ENCODE measurements at places on chromosomes 4 and X.

DNA sequence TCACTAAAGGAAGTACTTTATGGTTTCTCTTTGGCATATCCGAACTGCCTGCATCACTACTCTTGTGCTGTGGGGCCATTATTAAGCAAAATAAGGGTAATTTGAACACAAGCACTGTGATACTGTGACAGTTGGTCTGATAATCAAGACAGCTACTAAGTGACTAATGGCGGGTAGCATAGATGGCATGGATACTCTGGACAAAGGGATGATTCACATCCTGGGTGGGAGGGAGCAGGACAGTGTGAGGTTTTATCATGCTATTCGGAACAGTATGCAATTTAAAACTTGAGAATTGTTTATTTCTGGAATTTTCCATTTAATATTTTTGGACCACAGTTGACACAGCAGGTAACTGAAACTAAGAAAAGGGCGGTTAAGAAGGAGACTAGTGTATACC lies 52.6 kb upstream of the CITED1 start:
- H3K27me3 ChIP-seq, result no peaks in the 10 kb centered on the region
- no peak overlapping the region for H3K27ac ChIP-seq
- H3K4me3 ChIP-seq, result no peak overlapping the region
- no peak for DNase-seq
- H3K4me1 ChIP-seq, result no peaks in the 10 kb centered on the region

DNA sequence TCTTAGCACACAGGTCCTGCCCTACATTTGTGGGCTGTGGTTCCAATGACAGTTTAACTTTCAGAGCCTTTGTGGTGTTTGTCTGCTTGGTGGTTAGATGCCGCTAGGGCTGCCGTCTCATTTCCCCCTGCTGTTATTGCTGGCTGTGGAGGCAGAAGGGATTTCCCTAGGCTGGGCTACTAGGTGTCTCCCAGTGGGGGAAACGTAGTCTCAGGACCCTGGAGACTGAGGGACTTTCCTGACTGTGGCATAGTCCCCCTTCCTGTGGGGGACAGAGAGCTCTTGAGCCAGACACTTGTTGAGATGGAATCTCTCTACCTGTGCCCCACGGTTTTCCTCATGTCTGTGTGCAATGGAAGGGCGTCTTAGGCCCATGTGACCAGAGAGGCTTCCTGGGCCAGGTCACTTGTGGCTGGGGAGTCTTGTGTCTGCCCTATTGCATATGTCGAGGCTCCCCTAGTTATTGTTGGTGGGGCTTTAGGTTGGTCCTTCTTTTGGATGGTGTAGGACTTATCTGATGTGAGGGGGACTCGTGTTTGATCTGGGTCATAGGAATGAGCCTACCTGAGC lies 68.2 kb downstream of the ARHGAP10 start:
- H3K27ac ChIP-seq, result no peak overlapping the region
- H3K4me1 ChIP-seq, result peaks cover 3% of the 10 kb centered on the region
- H3K4me3 ChIP-seq, result no peak overlapping the region
- no peaks in the 10 kb centered on the region for H3K36me3 ChIP-seq
- DNase-seq, result no peak
- H3K27me3 ChIP-seq, result no peaks in the 10 kb centered on the region

- no peak overlapping the region for H3K27ac ChIP-seq
- peaks cover 10% of the 10 kb centered on the region for H3K36me3 ChIP-seq
- H3K4me3 ChIP-seq, result no peak overlapping the region
- no peak for DNase-seq
- no peaks in the 10 kb centered on the region for H3K4me1 ChIP-seq
Observed at GRCh38 chrX:10471418-10471817, 149.0 kb downstream of the MID1 start.

DNA sequence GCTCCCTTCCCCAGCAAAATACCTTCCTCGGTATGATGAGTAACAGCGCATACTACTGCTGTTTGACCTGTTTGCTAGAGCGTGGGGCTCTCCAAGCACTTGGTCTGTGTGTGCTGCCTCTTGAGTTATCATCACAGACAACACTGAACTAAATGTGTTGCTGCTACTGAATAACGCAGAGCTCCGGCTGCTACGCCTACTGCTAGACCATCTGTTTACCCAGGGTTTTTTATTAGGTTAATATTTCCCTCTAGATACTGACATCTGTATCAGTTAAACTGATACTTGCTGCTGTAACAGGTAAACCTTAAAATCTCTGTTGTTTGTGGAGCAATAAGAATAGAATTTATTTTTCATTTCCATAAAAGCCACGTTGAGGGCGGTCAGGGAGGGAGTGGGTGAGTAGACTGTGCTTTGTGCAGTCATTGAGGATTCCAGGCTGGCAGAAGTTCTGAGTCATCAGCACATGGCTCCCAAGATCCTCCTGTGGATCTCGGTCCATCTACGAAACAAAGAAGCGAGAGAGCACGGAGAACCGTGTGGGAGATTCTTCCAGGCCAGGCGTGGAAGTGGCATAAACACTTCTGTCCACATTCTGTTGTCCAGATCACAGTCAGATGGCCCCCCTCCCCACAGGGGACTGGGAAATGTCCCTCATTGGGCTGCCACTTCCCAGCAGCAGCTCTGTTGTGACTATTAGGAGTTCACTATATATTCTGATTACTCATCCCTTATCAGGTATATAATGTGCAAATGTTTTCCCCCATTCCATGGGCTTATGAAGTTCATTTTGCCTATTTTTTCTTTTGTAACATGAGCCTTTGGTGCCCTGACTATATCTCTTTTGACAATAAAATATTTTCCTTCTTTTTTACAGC lies 14.1 kb downstream of the GRK4 start:
- H3K4me3 ChIP-seq, result no peak overlapping the region
- H3K27ac ChIP-seq, result no peak overlapping the region
- H3K36me3 ChIP-seq, result no peaks in the 10 kb centered on the region
- H3K27me3 ChIP-seq, result peaks cover 4% of the 10 kb centered on the region
- no peak for DNase-seq
- no peaks in the 10 kb centered on the region for H3K4me1 ChIP-seq

GRCh38 chr4:36004204-36004851 lies 240.0 kb downstream of the ARAP2 start:
- no peak overlapping the region for H3K4me3 ChIP-seq
- H3K36me3 ChIP-seq, result no peaks in the 10 kb centered on the region
- H3K27me3 ChIP-seq, result no peaks in the 10 kb centered on the region
- H3K27ac ChIP-seq, result no peak overlapping the region
- H3K4me1 ChIP-seq, result no peaks in the 10 kb centered on the region

GRCh38 chrX:108090491-108091263 lies 665 bp downstream of the PSMD10 start:
- H3K36me3 ChIP-seq, result peaks cover 10% of the 10 kb centered on the region
- peak overlapping the region; percentile 73 for H3K4me3 ChIP-seq
- peak; percentile 45 for DNase-seq
- peak overlapping the region; percentile 85 for H3K27ac ChIP-seq

DNA sequence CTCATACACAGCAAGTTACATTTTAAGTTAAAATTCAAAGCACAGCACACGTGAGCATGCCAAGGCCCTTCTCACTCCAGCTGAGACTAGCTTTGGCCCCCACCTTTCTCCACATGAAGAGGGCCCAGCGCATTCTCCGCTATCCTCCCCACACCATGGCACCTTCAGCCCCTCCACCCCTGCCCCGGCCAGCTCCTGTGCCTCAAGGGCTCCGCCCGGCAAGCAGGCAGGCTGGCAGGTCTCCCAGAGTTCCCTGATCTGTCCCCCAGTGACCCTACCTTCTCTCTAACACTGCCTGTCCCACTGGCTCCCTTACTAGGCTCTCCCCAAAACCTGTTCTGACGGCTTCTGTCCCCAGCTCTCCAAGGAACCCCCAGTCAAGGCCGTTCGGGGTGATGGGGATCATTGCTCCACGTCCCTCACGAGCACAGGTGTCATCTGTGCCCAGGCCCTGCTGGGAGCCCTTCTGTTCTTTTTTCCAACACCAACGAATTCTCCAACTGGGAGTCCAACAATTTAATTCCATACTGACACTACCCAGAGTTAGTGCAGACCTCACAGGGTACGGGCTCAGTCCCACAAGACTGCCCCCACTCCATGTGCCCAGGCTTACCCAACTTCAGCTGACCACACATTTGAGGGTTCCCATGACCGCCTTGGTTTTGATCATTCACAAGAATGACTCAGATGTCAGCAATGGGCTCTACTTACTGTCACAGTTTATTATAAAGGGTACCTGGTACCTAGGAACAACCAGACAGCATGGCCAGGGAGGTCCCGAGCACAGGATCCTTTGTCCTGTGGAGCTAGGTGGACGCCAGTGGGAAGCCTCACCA lies 4.2 kb downstream of the LETM1 start:
- no peak for DNase-seq
- H3K27me3 ChIP-seq, result no peaks in the 10 kb centered on the region
- H3K4me3 ChIP-seq, result no peak overlapping the region
- peaks cover 15% of the 10 kb centered on the region for H3K4me1 ChIP-seq
- H3K27ac ChIP-seq, result no peak overlapping the region
- peaks cover 3% of the 10 kb centered on the region for H3K36me3 ChIP-seq

DNA sequence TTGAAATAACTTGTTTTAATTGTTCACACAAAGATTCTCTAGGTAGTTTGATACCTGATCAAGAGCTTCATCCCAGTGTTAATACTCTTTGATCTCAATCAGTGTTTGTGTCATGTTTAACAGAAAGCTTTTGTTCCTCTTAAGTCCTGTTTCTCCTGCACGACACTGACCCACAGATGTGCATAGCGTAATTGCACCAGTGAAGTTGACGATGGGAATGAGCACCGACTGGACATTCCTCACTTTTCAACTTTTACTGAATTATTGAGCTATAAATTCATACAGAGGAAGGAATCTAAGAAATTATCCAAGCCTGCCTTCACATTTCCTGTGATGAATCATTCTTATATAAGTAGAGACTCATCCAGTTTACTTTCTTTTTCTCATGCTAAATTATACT lies 878.7 kb upstream of the TENM3 start:
- no peaks in the 10 kb centered on the region for H3K4me1 ChIP-seq
- H3K27me3 ChIP-seq, result no peaks in the 10 kb centered on the region
- no peak for DNase-seq
- no peak overlapping the region for H3K4me3 ChIP-seq
- H3K36me3 ChIP-seq, result no peaks in the 10 kb centered on the region
- no peak overlapping the region for H3K27ac ChIP-seq

- no peaks in the 10 kb centered on the region for H3K36me3 ChIP-seq
- H3K4me3 ChIP-seq, result no peak overlapping the region
- H3K4me1 ChIP-seq, result no peaks in the 10 kb centered on the region
- no peaks in the 10 kb centered on the region for H3K27me3 ChIP-seq
Observed at GRCh38 chr4:77856152-77856551, 6.5 kb upstream of the MRPL1 start.

DNA sequence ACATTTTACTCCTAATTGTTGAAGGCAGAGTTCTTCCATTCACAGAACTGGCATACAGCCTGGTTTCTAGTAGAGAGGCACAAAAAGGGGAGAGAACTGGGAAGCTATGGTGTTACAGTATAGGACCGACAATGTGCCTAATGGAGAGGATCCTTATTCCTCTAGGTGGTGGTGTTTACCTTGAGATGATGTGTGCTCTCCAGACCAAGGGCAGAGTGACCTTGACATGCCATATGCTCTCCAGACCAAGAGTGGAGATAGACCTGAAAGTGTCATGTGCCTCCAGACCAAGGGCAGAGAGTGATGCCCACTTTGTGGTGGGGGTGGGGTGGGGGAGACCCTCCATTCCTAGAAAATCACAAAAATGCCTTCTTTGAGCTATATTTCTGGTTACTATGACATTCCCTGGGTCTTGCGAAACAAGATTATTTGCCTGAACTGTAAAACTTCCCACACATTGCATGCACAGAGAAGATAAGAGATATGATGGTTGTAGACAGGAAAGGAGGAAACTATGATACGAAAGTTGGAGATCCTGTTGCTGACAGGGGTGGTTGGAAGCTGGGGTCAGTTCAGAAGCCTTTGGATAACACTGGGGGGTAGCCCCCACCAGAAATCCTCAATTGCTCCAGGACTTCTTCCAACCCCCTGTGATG lies 119.7 kb downstream of the TEX13C start:
- no peaks in the 10 kb centered on the region for H3K27me3 ChIP-seq
- H3K36me3 ChIP-seq, result no peaks in the 10 kb centered on the region
- no peak overlapping the region for H3K4me3 ChIP-seq
- no peak overlapping the region for H3K27ac ChIP-seq

DNA sequence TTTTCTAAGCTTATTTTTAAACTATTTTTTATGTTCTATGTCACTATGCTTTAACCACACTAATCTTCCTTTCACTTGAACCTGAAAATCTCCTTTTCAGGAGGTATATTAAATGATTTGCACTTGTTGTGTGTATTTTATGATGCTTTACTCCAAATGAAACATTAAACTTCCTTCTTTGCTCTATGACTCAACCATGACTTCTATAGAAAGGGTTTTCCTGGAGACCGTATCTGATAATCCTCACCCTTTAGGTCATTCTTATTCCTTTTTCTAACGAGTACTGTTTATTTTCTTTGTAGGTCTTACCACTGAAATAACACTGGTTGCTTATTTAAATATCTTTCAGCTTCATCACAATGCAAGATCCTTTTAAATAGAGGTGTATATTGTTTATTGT lies 1163.2 kb downstream of the PCDH18 start:
- H3K27ac ChIP-seq, result no peak overlapping the region
- H3K4me1 ChIP-seq, result no peaks in the 10 kb centered on the region
- no peaks in the 10 kb centered on the region for H3K36me3 ChIP-seq
- H3K27me3 ChIP-seq, result no peaks in the 10 kb centered on the region

GRCh38 chr4:120680647-120681228 lies 241.8 kb downstream of the PRDM5 start:
- no peak overlapping the region for H3K27ac ChIP-seq
- H3K27me3 ChIP-seq, result no peaks in the 10 kb centered on the region
- H3K4me3 ChIP-seq, result no peak overlapping the region
- no peak for DNase-seq
- H3K4me1 ChIP-seq, result no peaks in the 10 kb centered on the region

DNA sequence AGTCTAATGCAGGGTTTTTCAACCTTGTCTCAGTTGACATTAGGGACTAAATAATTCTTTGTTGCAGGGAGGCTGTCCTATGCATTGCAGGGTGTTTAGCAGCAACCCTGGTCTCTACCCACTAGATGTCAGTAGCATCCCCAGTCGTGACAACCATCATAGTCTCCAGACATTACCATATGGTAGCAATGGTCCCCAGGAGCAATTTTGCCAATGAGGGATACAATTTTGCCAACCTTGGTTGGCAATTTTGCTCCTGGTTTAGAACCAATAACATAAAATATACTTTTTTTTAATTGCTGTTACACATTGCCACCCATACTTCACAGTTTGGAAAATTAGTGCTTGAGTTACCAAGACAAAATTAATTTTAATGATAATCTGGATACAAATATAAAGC lies 6.0 kb downstream of the EREG start:
- peaks cover 9% of the 10 kb centered on the region for H3K4me1 ChIP-seq
- no peak overlapping the region for H3K27ac ChIP-seq
